Natural killer cell treated with Interleukin-12 subunit alpha and Interleukin-12 subunit beta and Interleukin-15 and Interleukin-18, amount 100 ng/mL, for 72 hours (primary cell): ENCODE measurements at places on chromosomes 1 and 21. TPM values are rescaled to one million over a fixed set of nuclear protein-coding genes. Genes with fewer than 3 reads are reported as not detected.

Gene SLC9C2
- not detected for total RNA-seq

Gene GGPS1
- 23.7 TPM for total RNA-seq

Gene ICOSLG
- total RNA-seq = 0.56 TPM

Gene NHLH1
- 1.2 TPM for total RNA-seq

Gene CCDC27
- total RNA-seq = not detected

Gene LRRC3
- 0.45 TPM for total RNA-seq

Gene C1orf35
- 26.7 TPM for total RNA-seq

Gene CASQ2
- total RNA-seq = not detected

Gene TBX19
- 3.0 TPM for total RNA-seq

Gene RASAL2
- not detected for total RNA-seq

Gene SLC19A1
- total RNA-seq = 23.3 TPM

Gene AGO4
- 15.3 TPM for total RNA-seq

DNA sequence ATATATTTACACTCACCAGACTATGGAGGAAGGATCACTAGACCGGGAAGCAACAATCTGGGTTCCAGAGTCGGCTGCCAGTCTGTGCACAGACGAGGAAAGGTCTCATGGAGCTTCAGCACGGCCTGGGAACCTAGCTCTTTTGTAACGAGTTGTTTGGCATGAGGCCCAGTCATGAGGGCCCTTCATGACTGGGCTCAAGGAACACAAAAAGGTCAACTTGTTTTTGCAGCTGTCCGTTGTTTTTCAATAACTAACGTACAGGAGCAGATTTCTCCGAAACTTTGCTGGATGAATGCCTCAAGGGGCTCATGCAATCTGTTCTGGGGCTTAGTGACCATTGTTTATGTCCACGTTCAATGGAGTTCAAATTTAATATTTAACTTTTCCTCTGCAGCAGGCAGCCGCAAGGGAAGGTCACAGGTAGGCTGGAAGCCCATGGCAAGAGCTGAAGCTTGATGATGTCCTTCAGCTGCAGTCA is 5.9 kb upstream of the STUM start:
- DNase-seq = no peak

DNA sequence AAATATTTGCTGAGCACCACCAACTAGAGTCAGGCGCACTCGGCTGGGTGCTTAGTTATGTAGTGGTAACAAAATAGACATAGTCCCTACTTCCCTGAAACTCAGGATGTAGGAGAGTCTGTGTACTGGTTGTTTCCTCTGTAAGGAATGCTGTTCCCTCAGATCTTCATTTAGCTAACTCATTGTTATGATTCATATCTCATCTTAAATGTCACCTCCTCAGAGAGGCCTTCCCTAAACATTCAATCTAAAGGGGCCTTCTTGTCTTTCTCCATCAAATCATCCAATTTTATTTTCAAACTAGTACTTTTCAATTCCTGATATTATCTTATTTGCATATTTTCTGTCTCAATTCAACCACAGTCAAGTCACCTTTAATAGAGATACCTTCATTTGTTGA is 132.9 kb downstream of the PIK3R3 start:
- no peak for DNase-seq

DNA sequence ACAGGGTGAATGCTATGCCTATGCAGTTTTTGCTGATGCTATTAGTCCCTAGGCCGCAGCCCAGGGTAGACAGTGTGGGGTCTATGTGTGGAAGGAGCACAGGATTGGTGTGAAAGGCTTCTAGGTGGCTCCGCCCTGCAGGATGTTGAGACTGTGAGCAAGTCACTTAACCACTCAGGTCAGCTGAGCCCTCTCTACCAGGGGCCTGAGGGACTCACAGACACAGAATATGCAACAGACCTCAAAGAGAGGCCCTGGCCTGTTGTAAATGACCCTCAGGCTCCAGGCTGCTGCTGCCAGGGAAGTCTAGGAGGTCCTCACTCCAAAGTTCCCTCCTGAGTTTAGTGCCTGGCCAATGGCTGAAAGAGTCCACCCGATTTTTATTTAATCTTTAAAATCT is 11.0 kb downstream of the NHLH2 start:
- DNase-seq = no peak

- DNase-seq = no peak
These were observed 154.2 kb downstream of the PPIAL4G start for GRCh38 chr1:148328884-148329283.

GRCh38 chr1:184789884-184790283 is 35.2 kb upstream of the EDEM3 start:
- DNase-seq = no peak

GRCh38 chr1:28974432-28974831 is 60.1 kb downstream of the EPB41 start:
- DNase-seq = no peak

DNA sequence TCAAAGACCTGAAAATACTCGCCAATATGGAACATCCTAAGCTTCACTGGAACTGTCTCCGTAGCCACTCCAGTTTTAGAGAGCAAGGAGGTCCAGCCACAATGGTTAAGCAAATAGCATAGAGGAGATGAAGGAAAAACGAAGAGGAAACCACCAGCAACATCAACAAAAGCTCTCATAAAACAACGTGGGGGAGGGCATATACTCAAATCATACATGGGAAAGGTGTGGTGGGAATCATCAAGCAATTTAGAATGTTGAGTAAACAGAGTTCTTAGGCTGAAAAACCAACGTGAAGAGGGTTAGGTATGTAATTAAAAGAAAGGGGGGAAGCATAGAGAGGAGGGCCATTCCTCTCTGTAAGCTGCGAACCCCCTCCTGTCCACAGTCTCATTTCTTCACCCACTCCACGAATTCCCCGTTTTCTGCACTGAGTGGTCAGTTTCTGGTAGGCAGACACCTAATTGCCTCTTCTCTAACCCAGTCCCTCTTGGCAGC is 1.0 kb downstream of the TMEM59 start:
- DNase-seq = no peak

GRCh38 chr1:210598135-210598652 is 269.5 kb downstream of the HHAT start:
- no peak for DNase-seq

GRCh38 chr1:109932679-109933078 is 22.0 kb downstream of the CSF1 start:
- no peak for DNase-seq

DNA sequence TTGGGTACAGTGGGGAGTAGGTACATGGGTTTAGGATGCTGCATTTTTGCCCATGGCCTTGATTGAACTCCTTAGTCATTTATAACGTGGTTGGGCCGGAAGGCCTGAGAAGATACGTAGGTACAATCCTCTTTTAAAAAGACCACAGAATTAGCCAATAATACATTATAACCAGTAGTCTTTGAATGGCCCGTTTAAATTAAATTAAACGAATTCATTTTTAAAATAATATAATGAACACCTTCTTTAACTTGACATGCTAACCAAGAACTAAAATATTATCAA is 20.1 kb upstream of the ADAR start:
- DNase-seq = no peak

DNA sequence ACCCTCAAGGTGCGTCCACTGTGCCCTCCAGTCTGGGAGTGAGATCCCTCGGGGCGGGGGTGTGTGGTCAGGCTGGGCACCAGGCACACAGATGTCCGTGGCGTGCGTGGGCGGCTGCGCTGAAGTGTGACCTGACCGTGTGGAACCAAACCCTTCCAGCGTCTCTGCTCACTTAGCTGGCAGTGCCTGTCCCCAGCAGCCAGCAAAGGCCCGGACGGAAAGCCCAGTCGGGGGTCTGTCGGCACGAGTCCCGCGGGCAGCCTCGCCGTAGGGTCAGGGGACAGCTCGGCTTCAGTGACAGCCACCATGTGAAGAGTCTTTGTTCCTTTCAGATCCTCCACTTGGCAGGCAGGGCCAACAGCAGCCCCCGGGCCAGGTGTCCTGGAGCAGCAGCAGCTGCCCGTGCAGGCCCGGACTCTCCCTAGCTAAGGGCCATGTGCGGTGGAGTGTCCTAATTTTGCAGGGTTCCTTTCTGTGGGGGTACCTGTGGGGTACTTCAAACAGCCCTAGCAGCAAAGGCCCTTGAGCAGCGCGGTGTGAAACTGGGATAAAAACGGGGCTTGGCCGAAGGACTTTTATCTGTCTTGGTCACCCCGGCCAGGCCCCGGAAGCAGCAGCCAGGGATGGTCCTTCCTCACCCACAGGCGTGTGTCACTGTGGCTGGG is 11.6 kb downstream of the TTLL10 start:
- peak; percentile 58 for DNase-seq

- no peak for DNase-seq
These were observed 10.5 kb upstream of the TARS2 start for GRCh38 chr1:150476754-150477153.

GRCh38 chr1:221829327-221830015 is 87.6 kb upstream of the DUSP10 start:
- DNase-seq = peak; percentile 83

GRCh38 chr1:153611356-153611755 is 1.6 kb downstream of the S100A16 start:
- DNase-seq = no peak

DNA sequence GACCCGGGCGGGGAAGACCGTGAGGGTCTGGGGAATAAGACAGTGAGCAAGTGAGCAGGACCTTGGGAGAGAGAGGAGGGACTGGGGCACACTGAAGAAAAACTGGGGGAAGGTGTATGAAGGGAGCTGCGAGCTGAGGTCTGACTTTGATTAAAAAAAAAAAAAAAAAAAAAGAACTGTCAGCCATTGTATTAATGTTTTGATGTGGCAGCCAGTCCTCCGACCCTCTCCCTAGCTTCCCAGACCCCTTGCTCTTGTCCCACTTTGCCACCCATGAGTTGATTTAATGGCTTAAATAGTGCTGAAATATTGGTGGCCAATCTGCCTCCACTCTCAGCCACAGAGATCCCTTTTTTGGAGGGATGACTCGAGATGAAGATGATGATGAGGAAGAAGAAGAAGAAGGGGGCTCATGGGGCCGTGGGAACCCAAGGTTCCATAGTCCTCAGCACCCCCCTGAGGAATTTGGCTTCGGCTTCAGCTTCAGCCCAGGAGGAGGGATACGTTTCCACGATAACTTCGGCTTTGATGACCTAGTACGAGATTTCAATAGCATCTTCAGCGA is 652 bp downstream of the HAX1 start:
- no peak for DNase-seq
